ENCODE measurements at places on chromosomes 11 and 22.

GRCh38 chr11:126346586-126346940 is 8.9 kb upstream of the ST3GAL4 start:
- H3K4me1 ChIP-seq: peaks cover 33% of the 10 kb centered on the region
- DNase-seq: no peak
- peak overlapping the region; percentile 78 for H3K27ac ChIP-seq
- no peak overlapping the region for H3K4me3 ChIP-seq
- peaks cover 26% of the 10 kb centered on the region for H3K36me3 ChIP-seq

- H3K36me3 ChIP-seq: peaks cover 70% of the 10 kb centered on the region
- no peak overlapping the region for H3K4me3 ChIP-seq
- H3K27me3 ChIP-seq: no peaks in the 10 kb centered on the region
- no peak for DNase-seq
- H3K27ac ChIP-seq: no peak overlapping the region
- H3K4me1 ChIP-seq: no peaks in the 10 kb centered on the region
Measured at GRCh38 chr11:3732671-3733436, 61.7 kb upstream of the CHRNA10 start.

DNA sequence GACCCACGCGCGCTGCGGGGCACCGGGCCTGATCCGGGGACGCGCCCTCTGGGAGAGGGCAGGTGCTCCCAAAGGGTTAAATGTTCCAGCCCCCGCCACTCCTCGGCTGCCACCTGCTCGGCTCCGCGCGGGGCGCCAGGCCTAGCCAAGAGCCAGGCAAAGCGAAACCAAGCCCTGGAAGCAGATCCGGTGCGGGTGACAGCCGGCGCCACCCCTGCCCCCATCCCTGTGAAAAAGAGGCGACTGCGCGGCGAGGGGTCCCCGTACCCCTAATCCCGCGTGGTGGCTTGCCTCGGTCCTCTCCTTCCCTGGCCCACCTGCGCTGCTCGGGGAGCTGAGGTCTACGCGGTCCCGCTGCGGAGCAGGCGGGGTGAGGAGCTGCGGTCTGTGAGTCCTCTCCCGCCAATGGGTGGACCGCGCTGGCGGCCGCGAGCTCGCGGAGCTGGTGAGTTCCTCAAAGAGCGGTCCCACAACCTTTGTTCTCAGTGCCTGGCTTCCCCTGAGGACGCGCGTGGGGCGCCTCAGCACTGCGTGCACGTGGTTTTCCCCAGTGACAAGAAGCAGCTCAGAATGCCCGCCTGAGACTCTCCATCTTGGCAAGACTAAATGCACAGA is at the start of gene ME3:
Gene ME3 (minus strand): TSS at position 610 of the 615 bp plus-strand sequence.
- H3K36me3 ChIP-seq: no peaks in the 10 kb centered on the region
- peak; percentile 86 for DNase-seq
- peak within 1 kb of the TSS; percentile 67 for H3K4me3 ChIP-seq
- peak within 1 kb of the TSS; percentile 85 for H3K27ac ChIP-seq

GRCh38 chr11:65528819-65529350 is 4.0 kb downstream of the SCYL1 start:
- H3K4me1 ChIP-seq: peaks cover 20% of the 10 kb centered on the region
- no peak overlapping the region for H3K4me3 ChIP-seq
- H3K27me3 ChIP-seq: no peaks in the 10 kb centered on the region
- no peak overlapping the region for H3K27ac ChIP-seq
- DNase-seq: no peak

- no peaks in the 10 kb centered on the region for H3K4me1 ChIP-seq
- DNase-seq: no peak
- no peaks in the 10 kb centered on the region for H3K27me3 ChIP-seq
- no peaks in the 10 kb centered on the region for H3K36me3 ChIP-seq
Measured at GRCh38 chr11:80970037-80970436, 1529.2 kb upstream of the TENM4 start.

- H3K27ac ChIP-seq: no peak overlapping the region
- H3K27me3 ChIP-seq: no peaks in the 10 kb centered on the region
- H3K4me3 ChIP-seq: no peak overlapping the region
- DNase-seq: no peak
Measured at GRCh38 chr22:42521228-42521546, 1.6 kb upstream of the RRP7A start.

DNA sequence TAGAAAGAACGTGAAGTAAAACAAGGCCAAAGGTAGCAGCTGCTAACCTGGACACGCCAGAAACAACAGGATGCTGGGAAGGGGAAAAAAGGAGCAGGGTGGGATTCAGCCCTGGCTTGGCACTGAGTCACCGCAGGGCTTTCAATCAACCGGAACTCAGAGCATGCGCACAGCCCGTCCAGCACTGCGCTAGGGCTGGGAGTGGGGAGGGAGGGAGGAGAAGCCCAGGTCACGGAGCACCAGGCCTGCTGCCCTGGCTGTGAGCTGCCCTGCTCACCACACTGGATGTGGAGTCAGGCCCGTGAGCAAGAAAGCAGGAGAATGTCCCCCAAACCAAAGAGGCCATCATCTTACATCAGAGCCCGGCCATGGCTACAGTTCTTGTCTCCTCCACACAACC is 51.5 kb downstream of the APOL1 start:
- no peak for DNase-seq
- no peaks in the 10 kb centered on the region for H3K4me1 ChIP-seq
- no peaks in the 10 kb centered on the region for H3K27me3 ChIP-seq
- no peak overlapping the region for H3K4me3 ChIP-seq

DNA sequence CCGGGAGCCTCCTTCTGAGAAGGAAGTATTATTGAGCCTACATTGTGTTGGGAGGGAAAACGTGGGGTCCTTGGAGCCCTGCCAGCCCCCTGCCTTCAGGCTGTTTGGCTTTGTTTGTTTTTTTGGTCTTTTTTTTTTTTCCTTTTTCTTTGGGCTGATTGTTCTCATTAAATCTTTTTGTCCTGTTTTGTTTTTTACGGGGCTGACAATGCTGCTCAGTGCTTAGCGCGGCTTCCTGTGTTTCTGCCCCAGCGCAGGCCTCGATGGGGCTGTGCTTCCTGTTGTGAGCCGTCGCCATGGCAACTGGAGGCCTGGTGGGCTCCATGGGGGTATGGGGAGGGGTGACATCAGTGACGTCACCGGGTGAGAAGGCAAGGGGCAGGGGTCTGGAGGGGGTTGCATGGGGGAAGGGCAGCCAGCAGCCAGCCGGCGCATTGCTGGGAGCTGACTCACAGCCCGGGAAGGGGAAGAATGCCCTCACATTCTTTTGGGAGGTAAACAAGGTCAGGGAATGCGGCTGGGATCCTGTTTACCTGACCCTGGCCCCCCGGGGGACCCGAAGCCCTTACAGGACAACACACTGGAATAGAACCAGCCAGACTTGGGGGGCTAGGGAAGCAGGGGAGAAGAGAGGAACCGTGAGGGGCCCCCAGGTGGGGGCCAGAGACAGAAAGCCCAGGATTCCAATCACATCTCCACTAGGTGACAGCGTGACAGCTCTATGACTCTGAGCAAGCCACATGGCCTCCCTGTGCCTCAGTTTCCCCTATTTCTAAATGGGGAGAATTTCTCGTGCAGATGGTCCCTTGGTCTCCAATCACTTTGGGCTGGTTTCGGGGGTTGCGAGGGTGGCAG is 22.2 kb upstream of the CBX7 start:
- H3K4me3 ChIP-seq: peak overlapping the region; percentile 1
- no peaks in the 10 kb centered on the region for H3K36me3 ChIP-seq
- peak; percentile 86 for DNase-seq
- peaks cover 65% of the 10 kb centered on the region for H3K4me1 ChIP-seq
- H3K27ac ChIP-seq: peak overlapping the region; percentile 77

DNA sequence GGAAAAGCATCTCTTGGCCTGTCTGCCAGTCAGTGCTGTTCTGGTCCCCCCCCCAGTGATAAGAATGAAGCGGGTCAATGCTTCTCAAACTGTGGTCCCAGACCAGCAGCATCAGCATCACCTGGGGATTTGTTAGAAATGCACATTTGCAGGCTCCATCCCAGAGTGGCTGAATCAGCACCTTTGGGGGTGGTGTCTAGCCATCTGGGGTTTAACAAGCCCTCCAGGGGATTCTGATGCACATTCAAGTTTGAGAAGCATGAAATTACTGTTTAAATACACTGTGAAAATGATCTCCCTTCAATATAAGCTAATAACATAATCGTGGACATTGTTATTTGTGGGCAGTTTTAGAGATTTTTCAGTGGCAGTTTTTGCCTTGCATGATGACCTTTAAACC is 133.5 kb downstream of the MYO18B start:
- H3K4me1 ChIP-seq: no peaks in the 10 kb centered on the region
- H3K27ac ChIP-seq: no peak overlapping the region
- peaks cover 23% of the 10 kb centered on the region for H3K27me3 ChIP-seq
- no peak overlapping the region for H3K4me3 ChIP-seq

GRCh38 chr11:16814410-16815046 is 76.1 kb downstream of the C11orf58 start:
- H3K4me3 ChIP-seq: no peak overlapping the region
- no peaks in the 10 kb centered on the region for H3K27me3 ChIP-seq
- peak overlapping the region; percentile 62 for H3K27ac ChIP-seq
- no peak for DNase-seq
- H3K36me3 ChIP-seq: peaks cover 7% of the 10 kb centered on the region
- H3K4me1 ChIP-seq: peaks cover 53% of the 10 kb centered on the region

GRCh38 chr11:67613960-67614715 is 7.4 kb downstream of the NDUFV1 start:
- H3K4me1 ChIP-seq: peaks cover 28% of the 10 kb centered on the region
- peaks cover 40% of the 10 kb centered on the region for H3K36me3 ChIP-seq
- peak overlapping the region; percentile 43 for H3K4me3 ChIP-seq

GRCh38 chr11:61726775-61727174 is 25.7 kb upstream of the MYRF start:
- DNase-seq: no peak
- peaks cover 6% of the 10 kb centered on the region for H3K27me3 ChIP-seq
- H3K27ac ChIP-seq: no peak overlapping the region
- H3K4me3 ChIP-seq: no peak overlapping the region
- H3K36me3 ChIP-seq: peaks cover 13% of the 10 kb centered on the region

DNA sequence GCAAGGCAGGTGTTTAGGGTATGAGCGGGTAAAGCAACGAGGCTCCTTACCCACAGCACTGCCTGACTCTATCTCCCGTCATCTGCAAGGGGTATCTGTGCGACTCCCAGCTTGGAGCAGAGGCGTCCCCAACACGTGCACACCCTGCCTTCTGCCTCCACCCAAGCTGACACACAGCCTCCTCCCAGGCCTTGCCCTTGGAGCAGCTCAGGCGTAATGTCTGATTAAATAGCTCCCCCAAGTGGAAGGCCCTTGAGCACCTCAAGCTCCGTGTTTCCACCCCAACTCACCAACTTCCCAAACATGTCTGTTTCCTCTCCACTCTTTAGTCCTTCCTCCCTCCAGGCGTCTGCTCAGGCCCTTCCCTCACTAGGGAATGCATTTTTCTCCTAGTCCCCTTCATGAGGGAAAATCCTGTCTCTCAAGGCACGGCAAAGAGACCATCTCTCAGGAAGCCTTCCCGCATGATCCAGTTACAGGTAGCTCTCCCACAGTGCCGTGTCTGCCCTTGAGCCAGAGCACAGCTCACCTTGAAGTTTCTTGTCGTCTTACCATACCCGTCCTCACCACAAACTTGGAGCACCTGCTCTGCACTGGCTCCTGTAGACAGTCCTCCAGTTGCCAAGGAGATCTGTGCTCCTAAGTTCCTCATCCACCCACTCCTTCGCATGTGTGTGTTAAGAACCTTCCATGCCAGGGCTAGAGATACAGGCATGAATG is 15.8 kb downstream of the CYB5R2 start:
- H3K27me3 ChIP-seq: no peaks in the 10 kb centered on the region
- peaks cover 7% of the 10 kb centered on the region for H3K4me1 ChIP-seq
- peaks cover 34% of the 10 kb centered on the region for H3K36me3 ChIP-seq
- no peak overlapping the region for H3K4me3 ChIP-seq

DNA sequence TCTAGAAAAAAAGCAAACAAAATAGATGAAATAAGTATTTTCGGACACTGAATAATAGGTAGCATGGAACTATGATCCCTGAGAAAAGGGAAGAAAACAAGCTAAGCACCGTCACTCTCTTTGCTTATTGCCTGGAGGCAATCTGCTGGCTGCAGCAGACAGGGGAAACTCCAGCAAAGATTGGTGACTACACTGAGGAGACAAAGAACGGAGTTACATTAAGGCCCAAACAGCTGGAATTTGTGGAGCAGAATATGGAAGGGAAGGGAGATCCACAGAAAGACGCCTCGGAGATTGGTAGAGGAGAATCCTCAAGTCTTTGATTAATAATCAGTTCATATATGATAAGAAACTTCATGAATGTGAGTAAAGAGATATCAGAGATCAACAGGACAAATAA is 150.2 kb downstream of the TYR start:
- no peaks in the 10 kb centered on the region for H3K36me3 ChIP-seq
- H3K27me3 ChIP-seq: no peaks in the 10 kb centered on the region
- H3K4me3 ChIP-seq: no peak overlapping the region
- no peak overlapping the region for H3K27ac ChIP-seq
- no peak for DNase-seq

DNA sequence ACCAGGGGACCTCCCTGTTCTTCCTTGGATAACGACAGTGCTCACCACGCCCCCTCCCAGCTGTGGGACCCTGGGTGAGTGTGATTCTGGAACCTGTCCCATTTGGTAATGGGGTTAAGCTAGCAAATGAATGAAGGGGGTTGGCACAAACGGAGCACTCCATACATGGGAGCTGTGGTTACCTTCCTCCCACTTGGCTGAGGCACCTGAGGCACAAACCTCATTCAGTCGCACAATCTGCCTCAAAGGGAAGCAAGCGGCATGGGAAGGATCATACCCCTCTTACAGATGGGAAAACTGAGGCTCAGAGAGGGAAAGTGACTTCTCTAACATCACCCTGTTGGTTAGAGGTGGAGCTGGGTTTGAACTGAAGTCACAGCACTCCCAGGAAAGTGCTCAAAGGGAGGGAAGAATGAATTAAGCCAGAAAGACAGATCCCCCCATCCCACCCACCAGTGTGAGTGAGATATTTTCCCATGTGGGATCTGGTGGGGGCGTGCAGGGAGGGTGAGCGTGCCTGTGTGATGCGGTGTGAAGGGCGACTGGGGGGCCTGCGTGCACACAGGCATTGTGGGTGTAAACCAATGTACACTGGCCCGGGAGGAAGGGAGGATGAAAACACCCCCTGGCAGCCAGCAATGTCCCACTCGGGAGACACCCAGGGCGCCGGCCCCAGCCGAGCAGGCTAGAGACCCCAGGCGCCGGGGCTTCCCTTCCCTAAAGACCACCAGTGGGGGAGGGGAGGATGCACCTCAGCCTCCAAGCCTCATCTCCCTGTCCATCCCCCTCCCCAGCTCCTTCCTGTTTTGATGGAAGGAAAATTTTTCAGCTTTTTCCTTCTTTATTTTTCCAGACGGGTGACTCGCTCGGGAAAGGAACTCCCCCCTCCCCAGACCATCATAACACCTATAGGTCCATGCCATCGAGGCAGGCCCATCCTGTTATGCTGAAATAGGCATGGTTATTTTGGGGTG is 8.0 kb upstream of the PDGFB start:
- no peak overlapping the region for H3K4me3 ChIP-seq
- DNase-seq: no peak
- peaks cover 41% of the 10 kb centered on the region for H3K4me1 ChIP-seq
- no peak overlapping the region for H3K27ac ChIP-seq
- no peaks in the 10 kb centered on the region for H3K27me3 ChIP-seq
- no peaks in the 10 kb centered on the region for H3K36me3 ChIP-seq

GRCh38 chr11:7014118-7014517 is 6.0 kb downstream of the ZNF214 start:
- H3K4me1 ChIP-seq: no peaks in the 10 kb centered on the region
- no peaks in the 10 kb centered on the region for H3K27me3 ChIP-seq
- no peak for DNase-seq
- no peak overlapping the region for H3K4me3 ChIP-seq
- H3K27ac ChIP-seq: no peak overlapping the region

GRCh38 chr11:102111787-102112508 is 1.7 kb downstream of the YAP1 start:
- no peaks in the 10 kb centered on the region for H3K36me3 ChIP-seq
- no peak for DNase-seq
- H3K27ac ChIP-seq: peak overlapping the region; percentile 100
- H3K27me3 ChIP-seq: no peaks in the 10 kb centered on the region
- H3K4me3 ChIP-seq: peak overlapping the region; percentile 96

Data from suprapubic skin (tissue), 4 donors.